ENCODE measurements at places on chromosomes 1 and 21.

- DNase-seq, result no peak
Measured at GRCh38 chr1:111666828-111667227, 47.2 kb downstream of the RAP1A start.

- no peak for DNase-seq
Measured at GRCh38 chr1:63487336-63488065, 35.5 kb downstream of the ITGB3BP start.

DNA sequence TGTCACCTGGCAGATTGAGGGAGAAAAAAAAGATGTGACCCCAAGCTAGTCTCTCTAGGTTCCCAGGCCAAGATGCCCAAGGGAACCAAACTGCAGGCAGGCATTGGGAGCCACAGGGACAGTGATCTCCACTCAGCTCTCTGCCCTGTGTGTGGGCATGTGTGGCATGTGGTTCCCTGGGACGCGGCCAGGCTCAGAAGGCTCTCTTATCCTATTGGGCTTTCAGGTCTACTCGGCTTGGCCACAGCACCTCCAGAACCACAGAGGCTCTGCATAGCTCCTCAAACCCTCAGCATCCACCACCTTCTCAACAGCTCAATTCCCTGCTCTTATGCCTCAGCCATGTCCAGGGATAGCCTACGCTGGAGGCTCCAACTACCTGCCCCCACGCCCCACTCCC lies 22.0 kb downstream of the IQGAP3 start:
- no peak for DNase-seq

- DNase-seq, result no peak
Measured at GRCh38 chr1:67390041-67390887, 39.9 kb downstream of the SERBP1 start.

GRCh38 chr1:165574295-165574694 lies 30.5 kb downstream of the LRRC52 start:
- DNase-seq, result no peak

DNA sequence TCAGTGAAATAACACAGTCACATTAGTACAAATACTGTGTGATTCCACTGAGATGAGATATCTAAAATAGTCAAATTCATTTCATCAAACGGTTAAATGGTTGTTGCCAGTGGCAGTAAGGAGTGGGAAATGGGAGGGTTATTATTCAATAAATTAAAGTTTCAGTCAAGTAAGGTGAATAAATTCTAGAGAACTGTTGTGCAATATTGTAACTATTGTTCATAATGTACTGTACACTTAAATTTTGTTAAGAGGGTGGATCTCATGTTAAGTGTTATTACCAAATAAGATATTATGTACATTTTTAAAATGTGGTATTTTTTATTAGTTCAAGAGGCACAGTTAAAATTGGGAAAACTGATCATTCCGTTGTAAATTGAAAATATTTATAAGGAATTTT lies 463.3 kb upstream of the BRINP3 start:
- DNase-seq, result no peak

- no peak for DNase-seq
Measured at GRCh38 chr1:179115181-179115580, 33.3 kb downstream of the TOR3A start.

DNA sequence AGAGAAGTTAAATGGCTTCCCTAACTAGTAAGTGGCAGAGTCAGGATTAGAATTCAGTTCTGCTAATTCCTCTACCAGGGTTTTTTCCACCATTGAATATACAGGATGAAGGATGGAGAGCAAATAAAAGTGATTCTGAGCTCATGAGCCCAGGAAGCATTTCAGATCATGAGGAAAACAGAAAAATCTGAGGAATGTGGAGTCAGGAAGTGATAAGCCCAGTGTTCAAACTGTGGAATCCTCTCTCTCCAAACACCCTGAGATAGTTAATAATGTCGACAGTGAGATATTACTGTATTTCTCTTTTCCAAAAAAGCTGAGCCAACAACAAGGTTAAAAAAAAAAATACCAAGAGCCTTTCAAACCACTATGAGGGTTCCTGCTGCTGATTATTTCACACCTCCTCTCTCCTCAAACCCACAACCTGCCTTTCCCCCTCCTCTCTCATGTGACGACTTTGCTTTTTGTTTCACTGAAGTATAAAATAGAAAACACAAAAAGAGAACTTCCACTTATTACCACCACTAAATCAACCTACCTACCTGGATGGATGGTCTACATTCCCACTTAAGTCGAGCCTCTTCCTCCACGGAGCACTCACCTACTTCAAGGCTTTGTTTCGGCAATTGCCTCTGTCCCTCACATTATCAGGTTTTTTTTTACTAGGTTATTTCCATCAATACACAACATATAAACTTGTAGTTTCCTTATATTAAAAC lies 8.9 kb downstream of the SLAMF1 start:
- DNase-seq, result no peak

DNA sequence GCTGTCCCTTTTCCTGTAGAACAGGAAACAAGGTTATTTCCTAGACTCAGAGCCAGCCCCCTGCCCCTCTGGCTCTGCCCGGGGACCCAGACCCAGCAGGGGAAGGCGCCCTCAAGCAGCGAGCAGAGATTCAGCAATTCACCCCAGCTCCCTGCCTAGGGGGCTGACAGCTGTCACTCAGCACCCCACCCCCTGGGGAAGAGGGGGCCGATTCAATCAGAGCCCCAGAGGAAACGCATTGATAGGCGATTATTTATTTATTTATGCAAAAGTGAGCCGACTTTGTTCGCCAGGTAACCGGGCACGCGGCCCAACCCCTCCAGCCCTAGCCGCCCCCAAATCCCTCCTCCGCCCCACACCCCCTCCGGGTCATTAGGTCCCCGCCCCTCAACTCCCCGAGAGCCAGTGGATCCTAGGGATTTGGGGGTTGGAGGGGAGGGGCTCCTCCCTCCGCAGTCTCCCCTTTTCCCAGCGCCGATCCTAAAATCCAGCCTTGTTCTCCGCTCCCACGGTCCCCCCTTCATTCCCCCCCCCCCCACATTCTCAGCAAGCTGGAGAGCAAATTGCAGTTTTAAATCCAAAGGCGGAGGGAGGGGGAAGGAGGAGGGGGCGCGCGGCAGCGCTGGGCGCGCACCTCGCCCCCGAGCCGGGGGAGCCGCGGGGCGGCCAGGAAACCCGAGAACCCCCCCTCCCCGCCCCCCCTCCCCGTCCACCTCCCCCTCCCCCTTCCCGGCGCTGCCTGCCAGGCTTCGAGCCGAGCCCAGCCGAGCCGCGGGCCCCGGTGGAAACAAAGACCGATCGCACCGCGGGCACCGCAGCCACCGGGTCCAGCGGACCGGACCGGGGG lies 1.3 kb downstream of the AHDC1 start:
- no peak for DNase-seq

DNA sequence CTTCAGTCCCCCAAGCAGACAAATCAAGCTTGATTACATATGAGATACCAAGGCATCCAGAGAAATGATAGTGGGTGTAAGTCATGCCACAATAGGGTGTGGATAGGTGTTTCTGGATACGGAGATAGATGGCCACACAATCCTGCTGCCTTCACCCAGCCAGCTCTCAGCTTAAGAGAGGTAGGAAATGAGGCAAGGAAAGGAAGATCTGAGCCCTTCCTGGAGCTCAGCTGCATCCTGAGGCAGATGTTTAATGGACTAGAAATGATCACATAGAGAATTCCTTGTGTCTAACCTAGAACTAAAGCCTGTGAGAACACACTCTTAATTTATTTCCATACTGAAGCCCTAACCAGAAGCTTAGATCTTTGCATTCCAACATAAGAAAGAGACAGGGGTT lies 210.3 kb downstream of the ST6GALNAC3 start:
- no peak for DNase-seq

DNA sequence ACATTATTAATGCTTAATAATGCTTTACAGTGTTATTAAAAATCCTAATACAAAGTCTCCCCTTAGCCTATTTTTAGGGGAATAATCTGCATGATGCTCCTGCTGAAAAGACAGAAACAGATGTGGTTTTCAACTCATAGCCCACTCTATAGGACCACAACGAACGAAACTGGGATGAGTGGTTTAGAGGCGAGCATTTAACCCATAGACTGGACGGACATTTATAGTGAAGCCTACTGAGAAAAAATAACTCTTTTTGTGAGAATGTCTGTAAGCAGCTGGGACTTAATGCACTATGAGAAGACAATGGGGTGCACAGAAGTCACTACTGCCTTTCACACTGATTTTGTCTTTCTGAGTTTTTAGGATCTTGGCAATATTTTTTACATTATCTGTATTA lies 1599.6 kb upstream of the B3GALT2 start:
- DNase-seq, result no peak

DNA sequence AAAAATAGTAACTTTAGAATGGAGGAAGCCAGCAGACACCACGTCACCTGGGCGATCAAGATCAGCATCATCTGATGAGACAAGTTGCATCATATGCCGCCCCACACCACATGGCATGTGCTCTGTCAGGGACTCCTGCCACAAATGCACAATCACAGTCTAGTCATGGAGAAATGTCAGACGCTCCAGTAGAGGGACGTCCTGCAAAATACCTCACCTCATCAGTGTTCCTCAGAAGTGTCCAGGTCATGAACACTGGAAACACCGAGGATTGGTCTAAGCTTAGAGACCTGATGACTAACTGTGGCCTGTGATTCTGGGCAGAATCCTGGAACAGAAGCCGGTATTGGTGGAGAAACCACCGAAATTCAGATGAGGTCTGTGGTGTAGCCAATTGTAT lies 14.3 kb downstream of the ADARB1 start:
- DNase-seq, result no peak

GRCh38 chr1:111599781-111600693 lies 19.6 kb upstream of the RAP1A start:
- no peak for DNase-seq

DNA sequence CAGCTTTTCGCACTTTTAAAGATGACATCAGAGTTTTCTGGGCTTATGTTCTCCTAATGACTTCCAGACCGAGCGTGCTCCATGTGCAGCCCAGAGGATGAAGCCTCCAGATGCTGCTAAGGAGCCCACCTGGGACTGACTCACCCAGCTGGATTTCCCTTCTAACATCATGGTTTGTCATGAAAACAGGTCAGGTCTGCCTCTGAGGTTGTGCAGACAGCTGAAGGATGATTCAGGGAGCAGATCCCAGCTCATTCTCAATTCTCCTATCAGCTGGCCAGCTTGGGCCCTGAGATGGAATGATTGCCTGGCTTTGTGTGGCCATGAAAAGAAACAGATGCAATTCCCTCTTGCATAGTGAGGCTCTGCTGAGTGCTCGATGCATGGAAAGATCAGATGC lies 123.9 kb upstream of the DUSP10 start:
- DNase-seq, result no peak

- no peak for DNase-seq
Measured at GRCh38 chr1:61241973-61242381, 159.6 kb downstream of the NFIA start.

GRCh38 chr1:191160837-191161236 lies 683.2 kb upstream of the BRINP3 start:
- no peak for DNase-seq

DNA sequence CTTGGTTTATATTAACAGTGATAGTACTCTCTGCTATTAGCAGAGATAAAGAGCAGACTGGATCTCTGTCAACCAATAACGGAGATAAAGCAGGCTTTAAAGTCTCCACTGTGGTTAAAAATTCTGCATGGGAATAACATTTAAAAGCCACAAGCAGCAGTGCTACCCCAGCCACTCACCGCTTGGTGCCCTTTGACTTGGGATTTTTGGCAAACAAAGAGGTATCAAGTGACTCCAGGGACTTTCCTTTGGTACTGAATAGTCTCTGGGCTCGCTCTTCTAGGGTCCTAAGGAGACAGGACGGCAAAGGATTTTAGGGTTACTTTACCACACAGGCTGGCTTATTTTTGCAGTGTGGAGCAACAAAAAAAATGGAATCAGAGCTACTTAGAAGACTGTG lies 11.3 kb downstream of the SF3A3 start:
- DNase-seq, result no peak

GRCh38 chr1:87295445-87296110 lies 33.1 kb upstream of the LMO4 start:
- DNase-seq, result no peak

DNA sequence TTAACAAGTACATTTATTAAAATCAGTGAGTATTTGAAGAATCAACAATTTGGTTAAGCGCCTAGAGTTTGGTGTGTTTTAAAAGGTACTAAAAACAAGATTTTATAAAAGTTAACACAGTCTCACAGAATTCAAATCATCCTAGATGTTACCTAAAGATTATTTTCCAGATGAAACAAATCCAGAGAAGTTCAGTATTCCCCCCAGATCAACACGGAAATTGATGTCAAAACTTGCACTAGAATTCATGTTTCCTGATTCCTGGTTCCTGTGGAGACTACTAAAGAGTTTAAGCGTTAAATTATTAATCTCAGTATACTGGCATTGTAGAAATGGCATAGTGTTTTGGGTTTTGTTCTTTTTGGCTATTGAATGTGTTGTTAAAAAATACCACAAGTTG lies 1.4 kb downstream of the PTBP2 start:
- DNase-seq, result no peak

DNA sequence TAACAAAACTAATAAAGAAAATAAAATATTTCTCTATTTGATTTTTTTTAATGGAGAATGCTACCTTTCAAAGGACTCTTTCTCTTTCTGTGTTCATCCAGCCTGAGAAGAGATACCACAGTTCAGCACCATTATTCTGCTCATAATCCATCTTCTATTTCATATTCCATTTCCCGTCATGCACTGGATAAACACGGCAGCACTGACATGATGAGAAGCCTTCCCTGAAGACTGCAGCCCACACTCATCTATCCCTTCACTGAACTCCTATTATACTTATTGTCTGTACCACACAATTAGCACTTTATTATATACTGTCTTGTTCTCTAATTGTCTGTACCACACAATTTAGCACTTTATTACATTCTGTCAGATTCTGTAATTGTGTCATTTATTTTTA lies 10.7 kb upstream of the NPL start:
- DNase-seq, result no peak

GRCh38 chr1:46667782-46668760 lies at the start of gene ATPAF1:
ATPAF1 (minus strand) TSS chr1:46668364; CDS start chr1:46668322, 42 bp downstream.
- peak; percentile 45 for DNase-seq

- no peak for DNase-seq
Measured at GRCh38 chr1:3101124-3101939, 32.3 kb downstream of the PRDM16 start.

- DNase-seq, result no peak
Measured at GRCh38 chr21:21247424-21247823, 249.2 kb downstream of the NCAM2 start.

DNA sequence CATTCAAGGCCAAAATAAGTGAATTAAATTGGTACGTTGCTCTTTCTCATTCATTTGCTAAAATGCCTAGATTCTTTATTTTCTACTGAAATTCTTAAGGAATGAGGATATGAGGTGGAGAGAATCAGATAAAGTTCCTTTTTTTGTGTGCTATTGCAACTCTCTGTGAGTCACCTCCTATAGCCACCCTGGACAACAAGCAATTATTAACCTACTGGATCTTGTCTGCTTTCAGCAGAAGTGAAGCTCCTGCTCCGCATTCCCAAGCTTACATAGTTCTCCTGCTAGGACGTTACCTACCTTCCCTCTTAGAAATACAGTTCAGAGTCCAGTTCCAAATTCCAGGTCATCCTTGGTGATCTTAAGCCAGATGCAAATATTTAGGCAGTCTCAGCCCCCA lies 4.8 kb upstream of the KCNJ6 start:
- no peak for DNase-seq

- no peak for DNase-seq
Measured at GRCh38 chr1:206979379-206980043, 9.3 kb upstream of the FCAMR start.

- DNase-seq, result no peak
Measured at GRCh38 chr1:5342830-5343229, 649.4 kb downstream of the NPHP4 start.

GRCh38 chr1:33018112-33018511 lies 18.6 kb downstream of the AK2 start:
- no peak for DNase-seq
